EH (cell line): ENCODE measurements at places on chromosomes 11 and 22.

GRCh38 chr22:37913233-37913721, 7.2 kb downstream of the MICALL1 start:
- no peak for DNase-seq

DNA sequence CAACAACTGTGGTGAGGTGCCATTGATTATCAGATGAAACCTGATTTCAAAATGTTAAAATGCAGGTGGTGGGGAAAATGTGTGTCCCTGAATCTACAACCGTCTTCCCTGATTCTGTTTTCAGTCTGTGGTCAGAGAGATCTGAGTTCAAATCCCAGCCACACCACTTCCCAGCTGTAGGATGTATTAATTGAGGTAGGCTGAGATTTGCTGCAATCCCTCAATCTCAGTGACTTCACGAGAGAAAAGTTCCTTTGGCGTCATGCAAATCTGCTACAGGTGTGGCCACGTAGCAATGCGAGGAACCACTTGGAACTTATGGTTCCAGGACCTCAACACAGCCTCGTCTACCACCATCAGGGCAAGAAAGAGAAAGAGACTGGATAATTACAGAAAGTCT, 56.2 kb downstream of the BCL2L13 start:
- no peak for DNase-seq

DNA sequence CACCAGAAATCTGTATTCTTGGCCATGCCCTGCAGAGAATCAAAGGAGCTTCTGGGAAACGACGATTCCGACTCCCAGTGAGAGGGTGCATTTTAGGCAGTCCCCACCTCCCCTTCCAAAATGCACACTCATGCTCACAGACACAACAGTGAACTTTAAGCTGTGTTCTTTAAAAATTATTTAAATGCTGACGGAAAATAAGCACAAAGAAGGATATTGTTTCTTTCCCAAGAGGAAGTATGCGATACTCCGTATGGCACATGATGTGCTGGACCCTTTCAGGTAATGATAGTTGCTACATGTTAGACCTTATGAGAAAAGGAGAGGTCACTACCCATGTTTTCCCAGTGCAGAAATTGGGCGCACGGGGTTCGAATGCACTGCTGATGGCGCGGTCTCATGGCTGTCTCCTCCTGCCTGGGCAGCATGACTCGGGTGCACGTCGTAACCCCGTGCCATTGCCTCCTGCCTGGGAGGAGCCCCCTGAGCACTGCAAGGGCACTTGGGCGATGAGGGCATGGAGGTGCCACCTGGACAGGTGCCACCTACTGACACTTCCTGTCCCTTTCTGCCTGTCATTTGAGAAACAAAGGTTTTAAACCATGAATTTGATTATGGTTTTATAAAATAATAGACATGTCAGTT, 63.9 kb upstream of the CTTN start:
- DNase-seq: no peak

GRCh38 chr11:125253289-125253688, 88.7 kb downstream of the PKNOX2 start:
- DNase-seq: no peak

- peak; percentile 94 for DNase-seq
Measured at GRCh38 chr11:86644291-86644690, 28.1 kb downstream of the ME3 start.

GRCh38 chr22:20497426-20497825, 1.8 kb upstream of the KLHL22 start:
- DNase-seq: no peak

- DNase-seq: no peak
Measured at GRCh38 chr22:45069925-45070324, 60.1 kb upstream of the PHF21B start.

DNA sequence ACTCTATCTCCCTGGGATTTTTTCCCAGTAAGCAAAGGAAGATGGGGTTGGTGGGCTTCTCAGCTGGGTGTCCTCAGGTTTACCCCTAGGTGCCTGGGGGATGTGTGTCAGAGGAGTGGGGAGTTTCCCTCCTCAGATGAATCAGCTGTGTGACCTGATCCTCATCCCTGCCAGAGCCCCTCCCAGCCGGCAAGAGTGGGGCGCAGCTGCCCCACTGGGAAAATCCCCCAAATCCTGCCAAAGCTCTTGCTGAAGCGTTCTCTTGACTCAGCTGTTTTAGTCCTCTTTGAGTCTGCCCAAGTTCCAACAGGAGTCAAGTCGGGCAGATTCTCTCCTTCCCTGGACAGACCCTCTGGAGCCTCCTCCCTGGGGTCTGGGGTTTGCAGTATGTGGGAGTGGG, 6.0 kb downstream of the C11orf68 start:
- peak; percentile 61 for DNase-seq

GRCh38 chr22:47034905-47035419, 272.5 kb downstream of the TBC1D22A start:
- DNase-seq: no peak

- peak; percentile 23 for DNase-seq
Measured at GRCh38 chr11:107018219-107018901, at the start of gene GUCY1A2. Gene GUCY1A2 (minus strand): TSS chr11:107018476. CDS start chr11:107018055, 421 bp downstream.

DNA sequence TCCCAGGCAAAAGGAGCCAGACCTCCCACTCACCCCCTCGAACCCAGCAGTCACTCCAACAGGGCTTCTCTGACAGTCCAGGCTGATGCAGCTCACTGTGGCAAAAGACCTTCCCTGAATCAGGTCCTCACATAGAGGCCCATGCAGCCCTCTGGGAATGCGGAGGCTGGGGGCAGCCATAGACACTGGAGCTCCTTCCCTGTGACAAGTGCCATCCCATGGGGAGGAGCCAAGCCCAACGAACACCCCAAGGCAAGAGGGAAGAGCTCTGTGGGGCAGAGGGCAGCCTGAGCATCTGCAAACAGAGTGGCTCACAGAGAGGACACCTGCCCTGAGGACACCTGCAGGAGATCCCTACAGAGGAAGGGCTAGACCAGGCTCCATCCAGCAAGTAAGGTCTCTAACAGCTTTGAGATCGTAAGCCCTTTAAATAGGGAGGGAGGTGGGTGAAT, at the start of gene LINC01488:
Gene LINC01488 (plus strand): TSS at position 271 of the 452 bp plus-strand sequence.
- no peak for DNase-seq

DNA sequence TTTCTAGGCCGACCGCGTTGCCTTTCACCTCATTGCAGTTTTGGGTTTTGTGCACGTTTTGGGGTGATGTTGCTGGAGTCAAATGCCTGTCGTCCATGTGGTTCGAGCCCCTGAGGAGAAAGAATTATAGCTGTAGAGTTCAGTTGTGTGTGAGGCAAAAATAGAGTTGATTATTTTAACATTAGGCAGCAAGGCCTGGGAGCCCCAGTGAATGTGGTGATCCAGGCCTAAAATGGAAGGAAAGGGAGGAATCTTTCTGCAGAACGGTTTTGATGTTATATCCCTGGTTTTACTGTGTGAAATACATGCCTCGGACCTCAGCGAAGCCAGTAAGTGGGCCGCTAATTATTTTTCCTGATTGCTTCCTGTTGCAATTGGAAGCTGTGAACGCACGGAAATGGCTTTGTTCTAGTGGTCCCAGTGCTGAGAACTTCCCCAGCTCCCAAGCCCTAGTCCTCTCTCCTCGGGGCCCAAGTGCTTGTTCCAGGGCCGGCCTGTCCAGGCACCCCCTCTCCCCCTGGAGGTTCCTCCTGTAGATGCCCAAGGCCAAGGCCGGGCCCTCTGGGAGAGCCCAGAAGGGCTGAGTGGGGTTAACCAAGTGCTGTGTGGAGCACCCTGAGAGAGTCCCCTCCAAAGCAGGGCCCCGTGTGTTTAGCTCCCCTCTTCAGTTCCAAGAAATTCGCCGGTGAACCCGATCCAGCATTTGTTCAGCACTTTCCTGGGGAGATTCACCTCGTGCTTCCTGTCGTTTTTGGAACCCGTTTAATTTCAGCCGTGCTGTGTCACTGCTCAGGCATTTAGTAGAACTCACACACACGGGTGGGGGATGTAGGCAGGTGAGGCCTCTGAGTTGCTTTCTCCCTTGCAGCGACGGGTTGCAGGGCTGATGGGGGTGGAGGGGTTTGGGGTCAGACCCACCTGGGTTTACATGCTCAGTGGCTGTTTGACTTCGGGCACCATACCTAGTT, 2.1 kb downstream of the LRP5 start:
- DNase-seq: peak; percentile 66

GRCh38 chr22:40803321-40803720, 15.8 kb downstream of the SLC25A17 start:
- no peak for DNase-seq

DNA sequence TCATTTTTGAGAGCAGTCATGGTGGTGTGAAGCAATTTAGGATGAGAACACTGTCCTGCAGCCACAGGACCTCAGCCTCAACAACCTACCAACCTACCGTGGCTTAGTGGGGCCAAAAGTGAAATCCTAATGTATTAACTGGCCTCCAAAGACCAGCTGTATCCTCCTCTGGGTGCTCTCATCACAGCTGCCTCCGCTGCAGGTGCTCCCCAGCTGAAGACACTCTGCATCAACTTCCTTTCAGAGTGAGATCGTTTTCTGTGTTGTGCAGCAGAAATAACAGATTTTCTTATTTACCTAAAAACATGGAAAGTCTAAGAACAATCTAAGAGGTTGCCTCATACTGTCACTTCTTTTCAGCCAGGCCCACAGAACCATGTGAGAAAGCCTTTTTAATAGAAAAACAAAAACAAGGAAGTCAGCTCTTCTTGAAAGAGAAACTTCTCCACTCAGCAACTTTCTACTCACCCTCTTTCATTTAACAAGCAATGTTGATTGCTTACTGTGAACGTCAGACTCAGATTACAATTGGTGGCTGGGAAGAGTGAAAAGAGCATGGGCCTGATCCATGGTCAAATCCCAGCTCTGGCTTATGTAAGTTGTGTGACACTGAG, 136.1 kb downstream of the TENM4 start:
- DNase-seq: peak; percentile 0

DNA sequence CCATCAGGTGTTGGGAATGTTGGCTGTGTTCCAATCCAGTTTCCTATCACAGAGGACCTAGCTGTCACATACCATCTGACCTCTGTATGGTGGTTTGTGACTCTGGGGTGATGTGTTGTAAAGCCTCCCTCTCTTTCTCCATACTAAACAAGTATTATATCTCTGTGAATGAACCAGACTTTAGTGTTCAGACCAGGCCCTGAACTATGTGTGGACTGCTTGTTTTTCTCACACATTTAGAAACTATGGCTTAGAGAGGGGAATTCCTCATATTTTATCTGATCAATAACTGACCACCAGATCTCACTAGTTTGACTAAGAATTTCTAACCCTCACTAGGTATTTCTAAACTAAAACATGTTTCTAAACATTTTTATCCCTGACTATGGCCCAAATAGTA, 17.5 kb downstream of the NCR3LG1 start:
- DNase-seq: no peak
